ENCODE measurements at places on chromosomes 16 and 17.

DNA sequence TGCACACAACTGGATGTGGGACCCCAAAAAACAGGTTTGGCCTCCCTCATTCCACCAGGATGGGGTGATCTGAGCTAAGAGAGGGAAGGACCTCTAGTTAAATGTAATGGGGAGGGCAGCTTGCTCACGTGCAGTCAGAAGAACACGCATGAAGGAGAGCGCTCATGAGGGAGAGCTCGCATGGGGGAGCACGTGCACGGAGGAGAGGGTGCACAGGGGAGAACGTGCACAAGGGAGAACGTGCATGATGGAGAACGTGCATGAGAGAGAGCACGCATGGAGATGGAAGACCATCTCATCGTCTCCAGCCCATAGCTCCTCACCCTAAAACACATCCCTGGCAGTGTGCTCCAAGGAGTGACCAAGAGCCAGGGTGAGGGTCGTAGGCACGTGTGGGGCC is 141.2 kb downstream of the RBFOX3 start:
- DNase-seq, result no peak

GRCh38 chr17:73465130-73465952 is 153.5 kb upstream of the CDC42EP4 start:
- DNase-seq, result no peak

DNA sequence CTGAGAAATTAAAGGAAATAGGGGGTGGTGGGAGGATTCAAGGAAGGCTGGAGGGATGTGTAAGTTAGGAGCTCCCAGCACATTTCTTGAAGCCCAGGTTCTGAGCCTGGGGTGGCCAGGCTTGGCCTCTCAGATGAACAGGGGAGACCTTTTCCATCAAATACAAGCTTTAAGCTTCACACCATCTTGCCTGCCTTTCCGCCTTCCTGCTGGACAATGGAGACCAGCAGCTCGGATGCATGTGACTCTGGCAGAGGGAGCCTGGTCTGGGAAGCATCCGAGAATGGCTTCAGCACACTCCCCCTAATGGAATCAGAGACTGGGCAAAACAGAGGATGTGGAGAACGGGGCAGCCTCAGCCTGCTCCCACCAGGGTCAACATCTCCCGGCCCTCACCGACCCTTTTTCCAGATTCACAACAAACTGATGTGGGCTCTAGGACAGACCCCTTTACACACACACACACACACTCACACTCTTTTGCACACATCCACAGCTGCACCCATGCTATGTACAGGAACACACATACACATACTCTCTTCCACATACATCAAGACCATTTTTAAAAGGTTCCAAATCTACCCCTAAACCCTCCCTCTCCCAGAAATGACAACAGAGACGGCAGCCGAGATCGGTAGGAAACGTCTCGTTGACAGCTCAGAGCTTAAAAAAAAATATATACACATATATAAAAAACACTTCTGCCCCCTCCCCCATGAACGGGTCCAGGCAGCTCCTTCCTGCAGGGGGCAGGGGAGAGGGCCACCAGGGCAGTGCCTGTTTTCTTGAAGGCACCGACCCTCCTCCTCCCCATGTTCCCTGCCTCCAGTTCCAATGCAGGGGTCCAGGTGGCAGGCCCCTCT is 6.5 kb upstream of the ATXN7L3 start:
- DNase-seq, result peak; percentile 19

DNA sequence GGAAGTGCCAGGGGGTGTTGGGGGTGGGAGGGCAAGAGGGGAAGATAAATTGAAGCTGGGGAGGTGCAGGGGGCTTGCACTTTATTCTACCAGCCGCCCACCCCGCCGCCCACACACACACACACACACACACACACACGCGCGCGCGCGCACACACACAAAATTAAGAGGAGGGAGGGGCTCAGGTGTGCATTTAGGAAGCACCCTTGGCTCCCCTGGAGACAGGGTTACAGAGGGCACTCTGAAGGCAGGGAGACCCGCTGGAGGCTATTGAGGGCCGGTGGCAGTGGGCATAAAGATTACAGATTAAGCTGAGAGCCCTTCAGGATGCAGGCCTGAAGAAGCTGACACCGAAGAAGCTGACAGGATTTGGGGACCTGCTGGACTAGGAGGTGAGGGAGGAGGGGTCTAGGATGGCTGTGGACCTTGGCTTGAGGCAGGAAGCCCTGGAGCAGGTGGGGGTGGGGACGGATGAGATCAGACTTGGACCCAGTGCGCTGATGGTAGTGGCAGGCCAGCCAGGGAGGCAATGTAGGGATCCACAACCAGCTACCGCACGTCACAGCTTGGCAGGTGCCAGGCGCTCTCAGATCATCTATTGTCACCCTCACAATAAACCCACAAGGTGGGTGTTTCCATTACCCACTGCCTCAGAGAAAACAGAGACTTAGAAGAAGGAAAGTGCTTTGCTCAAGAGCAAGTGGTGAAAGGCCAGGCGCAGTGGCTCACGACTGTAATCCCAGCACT is 772 bp upstream of the SAMD14 start:
- peak; percentile 18 for DNase-seq

GRCh38 chr17:58728798-58729197 is 26.9 kb upstream of the PPM1E start:
- DNase-seq, result no peak

GRCh38 chr17:3697103-3697476 is 1.1 kb upstream of the P2RX5 start:
- DNase-seq, result no peak

DNA sequence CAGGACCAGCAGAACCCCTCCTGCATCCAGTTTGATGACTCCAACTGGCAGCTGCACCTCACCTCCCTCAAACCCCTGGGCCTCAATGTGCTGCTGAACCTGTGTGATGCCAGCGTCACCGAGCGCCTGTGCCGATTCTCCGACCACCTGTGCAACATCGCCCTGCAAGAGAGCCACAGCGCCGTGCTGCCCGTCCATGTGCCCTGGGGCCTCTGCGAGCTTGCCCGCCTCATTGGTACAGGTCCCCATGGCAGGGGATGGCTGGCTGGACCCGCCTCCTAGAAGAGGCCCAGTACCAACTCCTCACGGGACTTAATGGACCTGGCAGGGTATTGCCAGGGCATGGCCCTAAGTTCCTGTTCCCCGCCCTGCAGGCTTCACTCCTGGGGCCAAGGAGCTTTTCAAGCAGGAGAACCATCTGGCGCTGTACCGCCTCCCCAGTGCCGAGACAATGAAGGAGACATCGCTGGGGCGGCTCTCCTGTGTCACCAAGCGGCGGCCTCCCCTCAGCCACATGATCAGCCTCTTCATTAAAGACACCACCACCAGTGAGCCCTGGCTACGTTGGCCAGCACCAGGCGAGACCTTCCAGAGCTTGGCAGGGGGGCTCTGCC is 22.7 kb downstream of the CASKIN2 start:
- DNase-seq, result no peak

GRCh38 chr16:67296420-67296819 is 17.1 kb downstream of the PLEKHG4 start:
- no peak for DNase-seq

DNA sequence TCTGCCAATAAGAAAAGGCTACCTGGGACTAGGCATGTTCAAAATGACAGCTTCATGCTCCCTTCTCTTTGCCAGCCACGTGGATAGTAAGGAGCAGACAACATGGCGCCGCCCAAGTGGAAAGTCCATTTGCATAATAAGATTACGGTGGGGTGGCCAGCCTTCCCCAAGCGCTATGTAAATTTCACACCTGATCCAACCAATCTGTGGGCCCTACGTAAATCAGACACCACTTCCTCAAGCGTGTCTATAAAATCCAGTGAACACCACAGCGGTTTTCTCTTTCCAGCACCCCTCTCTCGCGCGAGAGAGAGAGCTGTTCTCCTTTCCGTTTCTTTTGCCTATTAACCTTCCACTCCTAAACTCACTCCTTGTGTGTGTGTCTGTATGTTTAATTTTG is 140.3 kb upstream of the ERCC4 start:
- DNase-seq, result no peak

DNA sequence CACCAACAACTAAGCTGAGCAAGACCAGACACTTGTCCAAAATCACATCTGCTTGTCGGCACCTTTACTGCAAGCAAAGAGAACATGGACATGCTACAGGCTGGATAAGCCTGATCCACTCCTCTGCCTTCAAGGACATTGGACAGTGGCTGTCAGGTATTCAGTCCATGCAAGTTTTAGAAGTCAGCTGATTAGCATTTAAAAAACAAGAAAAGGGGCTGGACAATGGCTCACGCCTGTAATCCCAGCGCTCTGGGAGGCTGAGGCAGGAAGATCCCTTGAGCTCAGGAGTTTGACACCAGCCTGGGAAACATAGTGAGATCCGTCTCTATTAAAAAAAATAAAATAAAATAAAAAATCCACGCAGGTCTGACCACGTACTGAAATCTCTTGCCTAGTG is 20.3 kb downstream of the PARN start:
- no peak for DNase-seq

DNA sequence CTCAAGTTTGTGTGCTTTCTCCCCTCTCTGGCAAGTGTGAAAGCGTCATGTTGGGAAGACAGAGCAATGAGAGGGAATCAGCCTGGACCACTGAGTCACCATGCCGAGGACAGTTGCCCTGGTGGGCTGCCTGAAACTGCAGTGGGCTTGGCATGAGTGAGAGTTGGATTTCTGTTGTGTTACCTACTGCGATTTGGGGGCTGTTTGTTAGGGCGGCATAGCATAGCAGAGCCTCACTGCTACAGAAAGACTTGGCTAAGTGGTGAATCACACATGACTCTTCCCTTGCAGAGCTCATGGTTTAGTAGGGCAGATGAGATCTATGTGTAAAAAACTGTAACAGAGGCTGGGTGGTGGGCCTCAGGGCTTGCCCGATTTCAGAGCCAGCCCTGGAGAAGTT is 324.6 kb downstream of the C16orf95 start:
- no peak for DNase-seq

DNA sequence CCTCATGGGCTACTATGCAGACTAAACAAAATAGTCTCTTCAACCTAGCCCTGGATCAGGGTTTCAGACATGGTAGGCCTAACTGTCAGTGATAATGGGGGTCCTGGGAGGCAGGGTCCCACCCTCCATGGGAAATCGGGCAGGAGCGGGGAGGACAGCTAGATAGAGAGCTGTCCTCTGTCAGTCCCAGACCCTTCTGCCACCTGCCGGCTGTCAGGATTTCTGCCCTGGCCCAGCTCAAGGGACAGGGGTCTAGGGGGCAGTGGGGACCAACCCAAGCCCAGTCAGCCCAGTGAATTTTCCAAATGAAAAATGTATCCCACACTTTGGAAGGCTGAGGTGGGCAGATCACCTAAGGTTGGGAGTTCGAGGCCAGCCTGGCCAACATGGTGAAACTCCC is 5.3 kb downstream of the CA7 start:
- no peak for DNase-seq

DNA sequence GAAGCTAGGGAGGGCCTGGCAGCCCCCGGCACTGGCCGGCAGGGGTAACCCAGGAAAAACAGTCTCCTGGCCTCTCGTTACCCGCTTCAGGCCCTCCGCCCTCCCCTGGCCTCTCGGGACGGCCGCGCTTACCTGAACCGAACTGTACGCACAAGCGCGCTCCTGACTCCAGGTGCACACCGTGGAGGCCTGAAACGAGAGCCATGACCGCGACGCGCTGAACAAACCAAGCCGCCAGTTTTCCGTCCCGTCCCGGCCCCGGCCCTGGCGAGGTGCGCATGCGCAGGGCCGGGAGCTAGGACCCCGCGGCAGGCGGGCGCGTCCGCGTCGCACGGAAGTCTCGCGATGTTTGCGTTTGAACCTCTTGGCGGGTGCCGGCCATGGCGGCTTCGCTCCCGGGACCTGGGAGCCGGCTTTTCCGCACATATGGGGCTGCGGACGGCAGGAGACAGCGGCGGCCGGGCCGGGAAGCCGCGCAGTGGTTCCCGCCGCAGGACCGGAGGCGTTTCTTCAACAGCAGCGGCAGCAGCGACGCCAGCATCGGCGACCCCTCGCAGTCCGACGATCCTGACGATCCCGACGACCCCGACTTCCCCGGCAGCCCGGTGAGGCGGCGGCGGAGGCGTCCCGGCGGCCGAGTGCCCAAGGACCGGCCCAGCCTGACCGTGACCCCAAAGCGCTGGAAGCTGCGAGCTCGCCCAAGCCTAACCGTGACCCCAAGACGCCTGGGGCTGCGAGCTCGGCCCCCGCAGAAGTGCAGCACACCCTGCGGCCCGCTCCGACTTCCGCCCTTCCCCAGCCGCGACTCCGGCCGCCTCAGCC is at the start of gene HASPIN:
Gene HASPIN, plus strand, starts transcription at position 348 of the 822 bp plus-strand sequence. Its CDS starts 33 bp downstream, at position 381.
- peak; percentile 92 for DNase-seq

All from CD4-positive, alpha-beta T cell treated with Interleukin-21 for 1 hour (primary cell).